ENCODE measurements at places on chromosomes 1 and 21. TPM values are rescaled to one million over a fixed set of nuclear protein-coding genes. Genes with fewer than 3 reads are reported as not detected.
A peak's percentile ranks its signal among the peaks of the same experiment; 100 is the strongest.

DNA sequence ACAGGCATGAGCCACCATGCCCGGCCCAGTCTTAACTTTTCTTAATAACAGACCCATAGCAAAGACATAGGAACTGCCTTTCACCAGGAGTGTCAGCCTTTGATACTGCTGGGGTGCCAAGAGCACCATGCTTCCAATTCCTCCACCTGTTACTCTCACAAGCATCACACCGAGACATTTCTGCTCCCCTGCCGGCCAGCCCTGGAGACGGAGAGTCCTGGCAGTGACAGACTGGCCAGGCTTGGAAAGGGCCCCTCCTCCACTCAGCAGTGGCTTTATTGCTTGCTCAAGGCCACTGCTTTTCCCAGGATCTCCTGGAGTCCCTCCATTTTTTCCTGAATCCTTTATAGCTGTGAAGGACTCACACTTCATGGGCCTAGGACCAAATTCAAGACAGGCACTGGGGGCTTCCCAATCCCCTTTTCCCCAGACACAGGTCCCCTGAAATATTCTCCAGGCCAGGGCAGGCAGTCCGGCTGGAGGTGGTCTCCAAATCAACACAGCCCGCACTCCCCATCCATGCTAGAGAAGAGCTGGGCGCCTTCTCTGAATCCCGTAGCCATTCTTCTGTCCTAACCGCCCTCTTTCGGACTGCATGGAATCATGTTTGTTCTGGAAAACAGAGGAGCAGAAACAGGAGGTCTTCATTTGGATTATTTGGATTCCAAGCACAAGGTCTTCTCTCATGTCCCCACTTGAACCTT lies 25.5 kb upstream of the PTPRF start:
- DNase-seq, result no peak

- DNase-seq, result no peak
Measured at GRCh38 chr1:17184822-17185484, 20.0 kb upstream of the PADI1 start.

- no peak for DNase-seq
Measured at GRCh38 chr1:18154430-18155194, 47.0 kb downstream of the IGSF21 start.

DNA sequence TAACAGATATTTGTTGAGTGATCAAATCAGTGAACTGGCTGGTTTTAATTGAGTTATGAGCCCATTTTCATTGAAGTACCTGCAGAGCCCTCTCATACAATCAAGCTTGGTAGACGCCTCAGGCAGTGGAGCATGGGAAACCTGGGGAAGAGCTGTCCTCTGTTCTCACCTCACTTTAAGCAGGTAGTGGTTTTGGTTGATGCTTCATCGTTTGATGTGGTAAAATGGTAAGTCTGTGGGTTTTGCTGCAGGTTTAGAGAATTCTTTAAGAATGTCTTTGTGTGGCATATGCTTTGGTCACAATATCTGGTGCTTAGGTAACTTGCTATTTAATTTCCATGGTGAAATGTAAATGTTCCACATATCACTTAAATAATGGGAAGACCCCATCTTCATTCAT lies 10.0 kb downstream of the LAMC1 start:
- DNase-seq, result peak; percentile 31

DNA sequence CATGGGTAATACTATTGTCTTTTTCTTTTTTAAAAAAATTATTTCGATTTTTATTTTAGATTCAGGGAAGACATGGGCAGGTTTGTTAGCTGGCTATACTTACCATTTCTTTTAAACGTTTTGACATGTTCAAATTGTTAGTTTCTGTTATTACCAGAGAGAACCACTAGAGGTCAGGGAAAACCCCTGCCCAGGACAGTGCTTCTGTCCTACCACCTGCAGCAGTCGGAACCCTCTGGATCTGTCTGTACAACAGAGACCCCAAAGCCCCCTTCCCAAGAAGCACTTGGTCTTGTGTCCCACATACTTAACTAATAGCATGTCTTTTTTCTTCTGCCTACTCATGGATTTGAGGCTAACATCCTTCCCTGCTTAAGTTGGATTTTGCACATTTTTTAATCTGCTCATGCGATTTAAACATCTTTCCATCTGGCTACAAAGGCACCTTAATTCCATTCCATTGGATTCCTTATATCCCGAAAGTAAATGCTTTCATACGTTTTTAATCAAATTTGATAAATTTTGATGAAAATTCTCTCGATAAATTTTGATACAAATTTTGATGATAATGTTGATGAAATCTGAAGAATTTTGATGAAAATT lies 10.0 kb upstream of the C1orf115 start:
- DNase-seq, result no peak

- no peak for DNase-seq
Measured at GRCh38 chr1:166170726-166171125, 3.9 kb upstream of the FAM78B start.

GRCh38 chr1:53625766-53626520 lies 113.0 kb downstream of the GLIS1 start:
- no peak for DNase-seq

DNA sequence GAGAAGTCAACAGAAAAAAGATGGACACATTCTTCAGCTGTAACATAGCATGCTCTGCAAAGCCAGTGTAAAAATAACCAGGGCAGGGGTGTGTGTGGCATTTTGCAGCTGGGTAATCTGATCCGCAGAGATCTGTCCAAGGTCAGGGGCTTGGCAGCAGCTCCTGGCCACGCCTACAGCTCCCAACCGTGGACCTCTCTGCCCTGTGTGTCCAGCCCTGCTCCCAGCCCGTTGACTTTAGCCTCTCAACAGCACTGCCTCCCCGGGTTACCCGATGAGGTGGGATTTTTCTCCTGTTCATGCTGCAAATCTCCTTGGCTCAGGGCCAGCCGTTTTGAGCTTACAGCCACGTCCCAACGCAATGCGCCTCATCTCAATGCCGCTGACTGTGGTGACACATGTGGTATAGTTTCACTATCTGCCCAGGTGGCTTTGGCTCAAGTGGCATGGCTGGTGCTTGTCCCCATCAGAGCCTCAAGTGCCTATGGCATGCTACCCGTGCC lies 68.1 kb downstream of the VWA5B1 start:
- DNase-seq, result no peak

Gene SELL
- 130 TPM for total RNA-seq

All from activated naive CD8-positive, alpha-beta T cell treated with anti-CD3 and anti-CD28 coated beads, Interleukin-2, amount 10 ng/mL, durations not matched to agents 7 days and 5 days (primary cell).